HT1080 (cell line): ENCODE measurements at places on chromosomes 11 and 22.
A peak's percentile ranks its signal among the peaks of the same experiment; 100 is the strongest.

GRCh38 chr22:24088816-24089215 is 77.7 kb downstream of the CABIN1 start:
- no peak for DNase-seq

GRCh38 chr11:65417702-65418430 is 4.7 kb upstream of the NEAT1 start:
- no peak for DNase-seq

GRCh38 chr11:73652046-73652730 is 5.8 kb downstream of the PLEKHB1 start:
- peak; percentile 79 for DNase-seq

DNA sequence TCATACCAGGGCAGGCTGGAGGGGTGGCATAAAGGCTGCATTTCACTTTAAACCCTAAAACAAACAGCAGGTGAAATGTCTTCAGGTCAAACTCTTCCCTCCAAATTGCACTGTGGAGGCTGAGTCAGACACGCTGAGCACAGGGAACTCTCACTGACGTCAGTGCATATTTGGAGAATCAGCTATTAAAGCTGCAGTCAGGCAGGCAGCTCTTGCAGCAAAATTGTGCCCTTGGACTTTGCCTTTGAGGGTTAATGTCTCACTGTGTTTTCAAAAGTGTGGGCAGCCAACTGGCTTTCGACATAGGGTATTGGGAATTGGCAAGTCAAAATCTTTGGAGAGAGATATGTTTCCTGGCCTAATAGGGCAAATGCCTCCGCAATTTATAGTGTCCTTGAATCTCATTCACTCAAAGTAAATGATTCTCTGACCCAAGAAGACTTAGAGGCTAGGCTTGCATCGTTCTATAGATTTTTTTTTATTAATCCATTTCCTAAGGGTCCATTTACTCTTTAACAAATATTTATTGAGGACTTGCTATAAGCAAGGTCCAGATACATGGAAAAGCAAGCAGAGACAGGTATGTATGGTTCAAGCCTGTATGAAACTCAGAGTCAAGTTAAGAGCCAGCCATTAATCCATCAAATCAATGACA is 27.7 kb upstream of the SMCO4 start:
- DNase-seq = peak; percentile 62

- no peak for DNase-seq
Measured at GRCh38 chr11:68373189-68373814, 60.9 kb downstream of the LRP5 start.

DNA sequence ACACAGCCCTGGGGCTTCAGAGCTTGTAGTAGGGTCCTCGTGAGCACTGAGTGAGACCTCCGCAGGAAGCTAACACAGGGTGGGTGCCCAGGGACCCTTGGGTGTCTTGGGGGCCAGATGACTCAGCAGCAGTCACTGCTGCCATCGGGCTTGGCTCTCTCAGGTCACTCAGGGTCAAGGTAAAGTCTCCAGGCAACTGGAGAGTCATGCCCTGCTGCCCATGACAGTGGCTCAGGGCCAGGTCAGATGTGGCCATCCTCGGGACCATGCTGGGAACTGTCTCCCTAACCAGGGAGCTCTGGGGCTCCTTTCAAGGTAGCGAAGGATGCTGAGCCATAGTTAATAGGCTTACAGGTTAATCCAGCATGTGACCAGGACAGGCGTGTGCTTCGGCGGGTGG is 44.4 kb upstream of the SLC22A12 start:
- no peak for DNase-seq
